Omental fat pad (tissue), 4 donors: ENCODE measurements at places on chromosomes 7 and 10. TPM values are rescaled to one million over a fixed set of nuclear protein-coding genes. Genes with fewer than 3 reads are reported as not detected.

DNA sequence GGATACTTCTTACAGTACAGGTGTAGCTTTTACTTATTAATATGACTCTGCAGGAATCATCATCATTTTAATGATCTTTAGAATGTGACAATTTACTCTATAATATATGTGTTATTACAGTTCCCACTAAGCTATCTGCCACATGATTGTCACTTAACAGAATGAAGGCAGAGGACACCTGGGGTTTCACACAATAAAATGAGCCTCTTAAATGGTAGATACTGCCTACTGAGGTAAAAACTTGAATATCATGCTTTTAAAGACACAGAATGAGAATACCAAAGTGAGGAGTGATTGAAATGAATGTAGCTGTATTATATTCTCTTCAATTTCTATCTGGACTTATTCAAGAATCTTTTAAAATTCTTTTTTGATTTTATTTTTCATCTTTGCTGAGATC, 1255.3 kb upstream of the LRRN3 start:
- DNase-seq = no peak

- no peak for DNase-seq
These were observed 54.9 kb upstream of the ELN start for GRCh38 chr7:73973091-73973490.

DNA sequence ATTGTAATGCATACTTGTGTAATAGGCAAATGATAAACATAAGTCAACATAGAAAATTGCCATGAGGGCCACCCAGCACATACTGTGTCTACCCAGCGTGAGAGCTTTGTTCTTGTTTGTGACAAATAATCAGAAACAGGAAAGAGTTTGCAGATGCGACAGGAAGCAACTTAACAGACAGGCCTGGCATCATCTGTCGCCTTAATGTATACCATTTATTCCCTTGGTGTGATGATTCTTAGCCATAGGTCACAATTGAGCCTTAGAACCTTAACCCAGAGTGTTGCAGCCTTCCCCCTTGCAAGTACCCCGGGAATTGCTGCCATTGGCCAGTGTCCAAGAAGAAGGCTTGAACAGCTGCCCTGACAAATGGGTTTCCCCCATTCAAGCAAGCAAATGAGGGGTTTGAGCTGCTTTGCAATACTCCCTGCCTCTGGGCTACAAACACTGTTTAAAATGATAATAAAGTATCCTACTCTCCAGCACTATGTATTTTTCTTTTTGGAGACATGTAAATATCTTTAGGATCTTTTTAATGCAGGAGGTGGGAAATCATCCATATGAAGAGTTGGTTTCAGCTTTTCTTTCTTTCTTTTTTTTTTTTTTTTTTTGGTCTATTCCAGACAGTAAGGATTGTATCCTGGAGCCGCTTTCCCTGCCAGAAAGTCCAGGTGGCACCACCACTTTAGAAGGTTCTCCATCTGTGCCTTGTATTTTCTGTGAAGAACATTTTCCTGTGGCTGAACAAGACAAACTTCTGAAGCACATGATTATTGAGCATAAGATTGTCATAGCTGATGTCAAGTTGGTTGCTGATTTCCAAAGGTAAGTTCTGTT, 80.0 kb downstream of the ZNF277 start:
- DNase-seq = no peak

The UNCX gene
- not detected for total RNA-seq

The CDK5 gene
- 9.7 TPM for total RNA-seq

- DNase-seq = no peak
These were observed 7.0 kb downstream of the NAPEPLD start for GRCh38 chr7:103141753-103142404.
